ENCODE measurements at places on chromosomes 7 and 10. TPM values are rescaled to one million over a fixed set of nuclear protein-coding genes. Genes with fewer than 3 reads are reported as not detected.

- H3K4me1 ChIP-seq: peaks cover 5% of the 10 kb centered on the region
- no peak overlapping the region for H3K27ac ChIP-seq
- H3K4me3 ChIP-seq: no peak overlapping the region
- no peaks in the 10 kb centered on the region for H3K27me3 ChIP-seq
- no peak for DNase-seq
These were observed 85.0 kb upstream of the FAM180A start for GRCh38 chr7:135833642-135834041.

DNA sequence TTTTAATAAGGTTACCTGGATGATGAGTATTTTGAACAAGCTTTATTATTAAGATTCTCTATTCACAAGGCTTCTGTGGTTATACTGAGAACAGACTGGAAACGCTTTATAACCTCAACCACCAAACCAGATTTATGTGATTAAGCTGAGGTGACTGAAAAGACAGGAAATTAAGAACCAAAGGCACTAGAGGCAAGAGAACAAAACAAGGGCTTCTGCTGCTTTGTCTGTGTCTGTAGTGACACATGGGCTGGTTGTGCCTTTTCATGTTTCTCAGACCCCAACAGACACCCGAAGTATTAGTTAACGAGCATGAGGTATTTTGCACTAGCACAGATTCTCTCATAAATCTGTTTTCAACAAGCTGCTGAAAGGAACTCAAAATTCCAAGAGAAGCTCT is 64.4 kb downstream of the RAPGEF5 start:
- no peak overlapping the region for H3K27ac ChIP-seq
- H3K27me3 ChIP-seq: peaks cover 55% of the 10 kb centered on the region
- H3K36me3 ChIP-seq: no peaks in the 10 kb centered on the region
- peaks cover 19% of the 10 kb centered on the region for H3K4me1 ChIP-seq
- H3K4me3 ChIP-seq: no peak overlapping the region
- no peak for DNase-seq

DNA sequence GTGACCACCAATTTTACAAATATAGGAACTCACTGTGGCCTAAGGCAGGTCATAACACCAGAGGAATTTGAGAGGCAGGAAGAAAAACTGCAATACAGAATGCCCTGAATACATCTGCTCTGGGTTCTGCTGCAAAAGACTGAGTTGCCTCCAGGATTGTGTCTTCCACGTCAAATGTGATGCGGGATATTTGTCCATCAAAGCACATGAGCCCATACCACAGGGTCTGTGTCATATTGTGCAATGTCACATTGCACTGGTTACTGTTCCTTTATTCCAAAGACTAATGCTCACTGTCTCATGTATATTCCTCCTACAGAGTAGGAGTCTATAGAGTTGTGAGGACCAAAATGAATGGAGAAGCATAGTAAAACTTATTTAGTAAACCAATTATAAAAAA is 58.6 kb upstream of the ABCB4 start:
- no peaks in the 10 kb centered on the region for H3K27me3 ChIP-seq
- H3K27ac ChIP-seq: no peak overlapping the region
- H3K4me3 ChIP-seq: no peak overlapping the region
- no peaks in the 10 kb centered on the region for H3K36me3 ChIP-seq
- H3K4me1 ChIP-seq: no peaks in the 10 kb centered on the region

DNA sequence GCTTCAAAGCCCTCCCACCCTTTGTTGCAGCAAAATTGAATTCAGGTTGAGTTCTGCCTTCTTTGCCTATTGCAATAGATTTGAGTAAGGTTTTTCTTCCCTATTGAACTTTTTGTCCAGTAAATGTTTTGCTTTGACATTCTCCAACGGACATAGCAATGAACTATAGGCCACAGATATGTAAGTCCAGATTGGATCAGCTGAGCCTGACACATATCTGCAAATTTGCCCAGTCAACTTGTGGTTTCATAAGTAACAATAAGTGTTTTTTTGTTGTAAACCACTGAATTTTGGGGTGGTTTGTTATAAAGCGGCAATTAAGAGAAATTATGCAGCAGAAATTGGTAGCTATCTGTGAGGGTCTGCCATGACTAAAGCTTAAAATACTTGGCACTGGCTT is 332.1 kb upstream of the SORCS1 start:
- H3K27me3 ChIP-seq: no peaks in the 10 kb centered on the region
- no peak for DNase-seq
- H3K36me3 ChIP-seq: no peaks in the 10 kb centered on the region
- H3K4me1 ChIP-seq: no peaks in the 10 kb centered on the region
- no peak overlapping the region for H3K27ac ChIP-seq

GRCh38 chr10:31090894-31091607 is 59.4 kb upstream of the ZNF438 start:
- DNase-seq: peak; percentile 46
- no peaks in the 10 kb centered on the region for H3K27me3 ChIP-seq
- H3K4me3 ChIP-seq: no peak overlapping the region
- H3K27ac ChIP-seq: peak overlapping the region; percentile 82

- H3K27me3 ChIP-seq: peaks cover 12% of the 10 kb centered on the region
- no peaks in the 10 kb centered on the region for H3K4me1 ChIP-seq
- no peak overlapping the region for H3K4me3 ChIP-seq
- H3K36me3 ChIP-seq: no peaks in the 10 kb centered on the region
- H3K27ac ChIP-seq: no peak overlapping the region
These were observed 67.8 kb downstream of the FRMD4A start for GRCh38 chr10:14262836-14263425.

DNA sequence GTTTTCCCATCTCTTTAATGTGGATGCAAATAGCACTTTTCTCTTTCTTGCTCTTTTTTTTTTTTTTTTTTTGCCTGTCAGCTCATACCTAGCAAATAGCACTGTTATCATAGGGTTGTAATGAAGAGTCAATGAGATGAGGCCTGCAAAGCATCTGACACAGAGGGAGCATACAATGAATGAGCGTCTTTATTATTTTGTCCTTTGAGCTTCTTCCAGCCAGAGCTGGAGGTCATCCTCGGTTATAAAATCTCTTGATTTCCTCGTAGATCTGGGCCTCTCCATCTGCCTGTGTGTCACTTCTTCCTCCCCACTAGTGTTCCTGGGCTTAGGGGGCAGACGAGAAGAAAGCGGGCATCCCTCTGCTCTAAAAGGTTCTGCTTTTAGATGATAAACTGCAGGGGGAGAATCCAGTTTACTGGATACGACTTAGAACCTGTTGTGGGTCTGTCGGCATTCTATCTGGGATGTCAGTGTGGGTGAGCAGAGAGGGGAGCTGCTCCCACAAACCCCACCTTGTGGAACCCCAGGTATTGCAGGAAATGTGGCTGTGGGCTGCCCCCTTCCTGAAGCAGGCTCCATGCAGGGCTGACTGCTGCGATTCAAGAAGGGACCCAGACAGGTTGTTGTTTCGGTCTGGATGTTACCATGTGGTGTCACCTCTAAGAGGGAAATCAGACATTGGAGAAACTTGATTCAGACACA is 135.8 kb upstream of the GPR26 start:
- H3K27me3 ChIP-seq: peaks cover 9% of the 10 kb centered on the region
- DNase-seq: no peak
- no peak overlapping the region for H3K4me3 ChIP-seq
- no peaks in the 10 kb centered on the region for H3K36me3 ChIP-seq
- no peak overlapping the region for H3K27ac ChIP-seq

- DNase-seq: no peak
- H3K27ac ChIP-seq: no peak overlapping the region
- H3K27me3 ChIP-seq: no peaks in the 10 kb centered on the region
- no peaks in the 10 kb centered on the region for H3K4me1 ChIP-seq
- H3K36me3 ChIP-seq: no peaks in the 10 kb centered on the region
- no peak overlapping the region for H3K4me3 ChIP-seq
These were observed 263.3 kb upstream of the VSTM2A start for GRCh38 chr7:54278847-54279246.

DNA sequence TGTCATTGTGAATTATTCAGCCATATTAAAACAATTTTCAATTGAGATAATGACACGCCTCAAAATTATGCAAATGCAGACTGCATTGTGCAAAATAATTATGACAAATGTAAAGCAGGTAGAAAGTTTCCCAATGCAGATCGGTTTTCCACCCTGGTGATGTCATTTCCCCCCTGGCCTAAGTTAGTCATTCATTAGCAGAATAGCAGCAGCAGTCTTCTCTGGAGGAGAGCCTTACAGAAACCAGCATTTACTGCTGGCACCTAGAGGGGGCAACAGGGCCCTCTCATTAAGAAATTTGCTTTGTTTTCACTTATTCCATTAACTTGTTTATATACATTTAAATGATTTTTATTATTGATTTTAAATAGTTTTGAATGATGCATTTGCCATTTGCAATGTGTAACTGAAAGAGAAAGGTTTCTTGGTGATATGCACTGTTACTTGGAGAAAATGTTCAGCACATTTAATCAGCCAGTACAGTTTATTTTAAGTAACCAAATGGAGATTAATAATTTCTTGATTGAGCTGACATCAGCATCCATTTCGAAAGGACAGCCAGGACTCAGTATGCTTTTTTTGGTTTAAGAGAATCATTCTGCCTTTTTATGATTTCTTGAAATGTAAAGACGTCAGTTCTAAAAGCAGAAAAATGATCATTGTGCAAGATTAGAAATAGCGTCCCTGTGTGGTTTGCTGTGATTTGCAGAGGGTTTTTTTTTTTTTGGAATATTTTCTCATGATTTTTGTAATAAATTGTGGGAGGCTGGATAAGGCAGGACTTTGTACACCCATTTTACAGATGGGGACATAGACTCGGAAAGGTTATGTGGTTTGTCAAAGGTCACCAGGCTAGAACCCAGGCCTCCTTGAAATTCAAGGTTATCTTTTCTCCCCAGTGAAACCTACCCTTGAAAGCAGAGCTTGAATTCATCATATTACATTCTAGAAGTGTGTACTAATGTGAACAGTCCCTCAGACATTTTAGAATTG is 3.5 kb downstream of the ARID5B start:
- DNase-seq: no peak
- peak overlapping the region; percentile 95 for H3K4me3 ChIP-seq
- peak overlapping the region; percentile 93 for H3K27ac ChIP-seq
- peaks cover 28% of the 10 kb centered on the region for H3K4me1 ChIP-seq
- H3K27me3 ChIP-seq: no peaks in the 10 kb centered on the region
- H3K36me3 ChIP-seq: peaks cover 35% of the 10 kb centered on the region

DNA sequence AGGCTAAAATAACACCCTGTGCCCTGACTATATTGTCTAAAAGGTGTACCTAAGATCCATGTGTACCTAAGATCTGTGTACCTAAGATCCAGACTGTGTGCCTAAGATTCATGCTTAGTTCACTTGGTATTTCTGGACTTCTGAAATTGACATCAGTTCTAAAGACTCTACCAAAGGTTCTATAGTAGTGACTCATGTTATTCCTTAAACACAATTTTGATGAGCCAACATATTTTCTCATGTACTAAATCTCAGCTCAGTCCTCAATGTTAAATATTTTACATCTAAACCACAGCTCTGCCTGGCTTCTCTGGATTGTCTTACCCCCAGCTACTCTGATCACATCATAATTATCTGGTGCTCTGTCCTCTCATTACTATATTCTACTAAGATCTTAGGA is 802.3 kb upstream of the SORCS1 start:
- no peaks in the 10 kb centered on the region for H3K27me3 ChIP-seq
- no peaks in the 10 kb centered on the region for H3K36me3 ChIP-seq
- H3K4me1 ChIP-seq: no peaks in the 10 kb centered on the region
- DNase-seq: no peak
- H3K4me3 ChIP-seq: no peak overlapping the region

DRGX gene
- not detected for total RNA-seq

PROSER2 gene
- 0.37 TPM for total RNA-seq

NPSR1 gene
- not detected for total RNA-seq

LMOD2 gene
- total RNA-seq: not detected

CALML5 gene
- not detected for total RNA-seq
